Stimulated activated CD4-positive, alpha-beta T cell treated with anti-CD3 and anti-CD28 coated beads, Interleukin-12 subunit alpha, Interleukin-12 subunit beta, amount 100 ng/mL, for 4 hours (primary cell): ENCODE measurements at places on chromosomes 4 and X.

DNA sequence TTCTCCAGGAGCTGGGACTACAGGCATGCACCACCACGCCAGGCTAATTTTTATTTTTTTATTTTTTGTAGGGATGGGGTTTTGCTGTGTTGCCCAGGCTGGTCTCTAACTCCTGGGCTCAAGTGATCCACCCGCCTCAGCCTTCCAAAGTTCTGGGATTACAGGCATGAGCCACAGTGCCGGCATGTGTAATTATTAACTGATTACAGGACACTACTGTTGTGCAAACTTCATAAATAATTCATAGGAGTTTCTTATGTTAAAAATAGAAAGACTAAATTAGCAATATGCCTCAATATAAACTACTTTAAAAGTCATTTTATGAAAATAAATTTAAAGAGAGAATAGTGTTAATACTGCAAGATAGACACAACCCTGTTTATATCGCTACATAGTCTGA lies 221.9 kb downstream of the SNCA start:
- no peak for DNase-seq

DNA sequence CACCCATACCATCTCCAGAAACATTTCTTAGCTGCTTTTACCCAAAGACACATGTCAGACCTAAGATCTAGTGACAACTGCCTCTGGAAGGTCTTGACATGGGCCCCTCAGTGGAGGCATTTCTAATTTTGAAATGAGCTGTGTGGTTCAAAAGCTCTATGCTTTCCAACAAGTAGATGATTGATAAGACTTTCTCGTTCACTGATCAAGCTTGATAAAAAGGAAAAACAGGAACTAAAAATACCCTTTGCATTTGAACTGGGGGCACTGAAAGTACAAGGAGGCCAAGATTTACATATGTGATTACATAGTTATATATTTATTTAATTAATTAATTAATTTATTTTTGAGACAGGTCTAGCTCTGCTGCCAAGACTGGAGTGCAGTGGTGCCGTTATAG lies 61.3 kb upstream of the SCOC start:
- DNase-seq: no peak

GRCh38 chrX:78548012-78548411 lies 111.1 kb downstream of the RTL3 start:
- DNase-seq: no peak

GRCh38 chr4:47974566-47974965 lies 41.9 kb downstream of the CNGA1 start:
- DNase-seq: no peak

DNA sequence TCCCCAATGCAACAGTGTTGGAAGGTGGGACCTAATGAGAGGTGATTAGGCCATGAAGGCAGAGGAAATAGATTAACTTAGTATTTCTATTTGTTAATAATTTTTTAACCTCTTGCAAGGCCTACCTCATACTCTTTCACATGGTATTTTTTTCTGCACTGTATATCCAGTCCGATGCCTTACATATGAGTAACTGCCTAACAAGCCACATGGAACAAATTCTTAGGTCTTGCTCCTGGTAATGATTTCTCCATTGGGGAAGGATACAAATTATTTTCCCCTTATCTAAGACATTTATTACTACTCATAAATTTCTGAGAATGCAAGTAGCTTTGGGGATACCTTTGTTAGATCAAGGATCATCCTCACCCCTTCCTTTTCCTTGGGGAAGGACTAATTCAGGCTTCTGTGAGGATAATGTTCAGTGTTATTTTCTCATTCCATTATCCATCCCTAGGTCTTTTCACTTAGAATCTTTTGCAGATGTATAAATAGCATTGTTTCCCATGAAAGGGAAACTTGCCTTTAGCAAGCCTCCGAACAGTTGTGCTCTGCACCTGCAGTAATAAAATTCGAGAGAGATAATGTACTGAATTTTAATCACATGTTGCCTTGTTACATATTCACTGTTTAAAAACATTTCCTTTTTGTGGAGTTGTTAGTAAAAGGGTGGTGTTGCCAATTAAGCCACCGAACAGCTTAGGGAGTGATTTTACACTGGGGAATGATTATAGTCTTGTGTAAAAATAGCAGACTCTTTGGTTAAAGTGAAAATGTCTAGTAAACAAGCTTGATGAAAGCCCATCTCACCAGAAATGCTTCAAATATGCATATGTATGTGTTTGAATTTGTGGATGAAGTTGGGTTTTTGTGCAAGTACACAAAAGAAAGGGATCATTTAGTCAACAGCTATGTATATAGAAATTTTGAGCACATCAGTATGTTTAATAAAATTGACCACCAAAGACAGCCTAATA lies 89.9 kb downstream of the CFAP299 start:
- no peak for DNase-seq
